ENCODE measurements at places on chromosomes 7 and 10. TPM values are rescaled to one million over a fixed set of nuclear protein-coding genes. Genes with fewer than 3 reads are reported as not detected.

GRCh38 chr10:14547816-14548215, 217.1 kb upstream of the FRMD4A start:
- no peak for DNase-seq

The CUBN gene
- total RNA-seq, result 0.26 TPM

DNA sequence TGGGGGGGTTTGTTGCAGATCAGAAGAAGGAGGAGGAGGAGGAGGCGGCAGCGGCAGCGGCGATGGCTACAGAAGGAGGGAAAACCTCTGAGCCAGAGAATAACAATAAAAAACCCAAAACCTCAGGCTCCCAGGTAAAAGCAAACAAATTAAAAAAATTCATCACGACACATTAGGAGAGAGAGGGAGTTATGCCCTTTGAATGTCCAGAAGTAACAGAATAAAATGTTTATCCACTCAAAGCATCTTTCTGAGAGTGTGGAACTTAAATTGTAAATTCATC, 717 bp downstream of the SP4 start:
- no peak for DNase-seq

The TMEM229A gene
- total RNA-seq, result not detected

- no peak for DNase-seq
Measured at GRCh38 chr7:35399840-35400239, 145.9 kb upstream of the TBX20 start.

The PIP gene
- not detected for total RNA-seq

DNA sequence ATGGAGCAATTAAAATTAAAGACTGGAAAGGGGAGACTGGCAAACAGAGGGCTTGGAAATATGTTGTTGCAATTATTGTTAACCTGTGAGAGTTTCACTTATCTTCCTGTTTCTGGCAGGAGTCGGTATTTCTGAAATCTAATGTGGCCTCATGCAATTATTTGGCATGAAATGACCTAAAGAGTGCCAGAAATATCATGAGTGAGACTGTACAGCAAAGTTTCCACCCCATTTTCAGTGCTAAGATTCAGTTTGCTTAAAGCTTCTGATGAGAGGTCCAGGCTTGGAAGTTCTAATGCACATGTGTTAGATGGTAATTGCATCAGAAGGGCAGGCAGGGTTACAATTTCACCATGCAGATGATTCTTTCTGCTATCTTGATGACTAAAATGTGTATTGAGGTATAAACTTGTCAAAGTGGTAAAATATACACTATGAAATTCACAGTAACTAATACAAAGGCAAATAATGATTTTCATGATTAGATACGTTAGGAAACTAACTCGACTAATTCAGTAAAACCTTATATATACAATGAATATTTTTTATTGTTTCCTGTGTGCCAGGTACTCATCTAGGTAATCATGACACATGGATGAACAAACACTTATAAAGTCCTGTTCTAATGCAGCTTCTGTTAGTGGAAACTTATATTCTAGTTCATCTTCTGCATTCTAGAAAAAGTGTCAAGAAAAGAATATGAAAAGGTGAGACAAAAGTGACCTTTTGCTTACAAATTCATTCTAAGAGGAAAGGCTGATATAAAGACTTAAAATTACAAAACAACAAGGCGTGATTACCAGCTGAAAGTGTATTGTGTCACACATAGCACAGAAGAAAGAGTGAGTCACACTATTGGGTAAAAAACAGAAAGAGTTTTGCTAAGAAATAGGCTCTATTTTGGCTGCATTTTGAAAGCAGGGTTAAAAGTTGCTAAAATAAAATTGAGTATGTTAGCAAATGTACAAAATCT, 533.4 kb upstream of the SEMA3D start:
- DNase-seq, result no peak

DNA sequence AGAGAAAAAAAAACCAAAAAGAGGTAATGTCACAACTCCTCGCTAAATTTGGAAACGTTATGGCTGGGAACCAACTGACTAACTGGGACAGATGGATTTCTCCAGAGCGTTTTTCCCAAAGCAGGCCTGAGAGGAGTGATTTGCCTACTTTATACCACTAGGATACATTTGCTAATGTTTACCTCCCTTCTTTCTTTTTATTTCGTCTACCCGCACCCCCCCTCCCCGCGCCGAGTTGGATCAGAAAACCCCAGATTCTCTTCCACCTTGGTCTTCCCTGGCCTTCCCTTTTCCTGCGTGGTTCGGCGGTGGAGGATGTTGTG, 7.2 kb downstream of the CPA2 start:
- DNase-seq, result no peak

DNA sequence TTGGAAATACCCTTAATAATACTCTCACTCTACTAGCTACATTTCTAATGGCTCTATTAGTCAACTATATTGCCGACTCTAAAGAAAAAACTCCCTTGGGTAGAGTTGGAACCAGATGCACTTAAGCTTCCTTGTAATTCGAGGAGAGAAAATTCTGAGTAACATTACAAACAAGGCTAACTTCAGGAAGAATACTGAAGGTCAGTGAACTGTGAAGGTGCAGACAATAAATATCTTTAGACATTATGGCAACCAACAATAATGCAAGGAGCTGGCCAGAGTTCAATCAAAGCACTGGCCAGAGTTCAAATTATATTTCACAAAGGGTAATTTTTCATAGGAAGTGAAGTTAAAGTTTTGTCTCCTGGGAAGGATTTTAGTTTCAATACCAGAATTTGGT, 40.7 kb upstream of the MRLN start:
- DNase-seq, result no peak

GRCh38 chr10:18822156-18822555, 162.9 kb downstream of the ARL5B start:
- no peak for DNase-seq

The HOXA10 gene
- total RNA-seq, result not detected

GRCh38 chr7:96640054-96640453, 69.6 kb downstream of the SEM1 start:
- DNase-seq, result no peak

- no peak for DNase-seq
Measured at GRCh38 chr10:59829601-59830000, 76.3 kb upstream of the MRLN start.

GRCh38 chr10:125000366-125001312, 58.7 kb downstream of the ZRANB1 start:
- DNase-seq, result no peak

The CALHM1 gene
- total RNA-seq, result not detected

The ZNF800 gene
- 21.1 TPM for total RNA-seq

GRCh38 chr7:30879139-30880124, 32.2 kb upstream of the AQP1 start:
- no peak for DNase-seq

GRCh38 chr10:110664483-110665420, 20.6 kb downstream of the RBM20 start:
- no peak for DNase-seq

DNA sequence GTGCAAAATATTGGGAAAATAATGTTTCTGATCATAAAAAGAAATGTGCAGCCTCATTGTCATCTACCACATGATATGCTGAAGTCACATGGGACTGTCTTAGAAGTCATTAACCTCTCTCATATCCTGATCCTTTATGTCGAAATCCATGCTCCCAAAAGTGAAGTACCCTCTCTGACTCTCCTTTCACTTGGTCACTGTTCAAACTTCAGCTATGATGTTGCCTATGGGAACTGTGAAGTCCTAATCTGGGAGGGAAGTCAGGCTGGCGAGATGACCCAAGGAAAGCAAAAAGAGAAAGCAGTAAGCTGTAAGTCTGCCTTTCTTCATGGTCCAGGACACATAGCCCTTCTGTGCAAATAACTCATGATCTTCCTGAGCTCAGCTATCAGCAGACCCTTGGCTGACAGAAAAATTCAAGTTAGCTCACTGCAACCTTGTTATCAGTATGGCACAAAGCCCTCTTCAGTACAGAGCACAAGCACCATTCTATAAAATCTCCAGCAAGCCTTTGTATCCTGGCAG, 29.5 kb downstream of the WASL start:
- DNase-seq, result no peak
